ENCODE measurements at places on chromosomes 6 and 20. TPM values are rescaled to one million over a fixed set of nuclear protein-coding genes. Genes with fewer than 3 reads are reported as not detected.

SIRPD gene
- total RNA-seq: not detected

ARMC2 gene
- 10.9 TPM for total RNA-seq

EMILIN3 gene
- total RNA-seq: 2.0 TPM

MEP1A gene
- not detected for total RNA-seq

- DNase-seq: no peak
These were observed 25.4 kb upstream of the TCP11 start for GRCh38 chr6:35166520-35166919.

DNA sequence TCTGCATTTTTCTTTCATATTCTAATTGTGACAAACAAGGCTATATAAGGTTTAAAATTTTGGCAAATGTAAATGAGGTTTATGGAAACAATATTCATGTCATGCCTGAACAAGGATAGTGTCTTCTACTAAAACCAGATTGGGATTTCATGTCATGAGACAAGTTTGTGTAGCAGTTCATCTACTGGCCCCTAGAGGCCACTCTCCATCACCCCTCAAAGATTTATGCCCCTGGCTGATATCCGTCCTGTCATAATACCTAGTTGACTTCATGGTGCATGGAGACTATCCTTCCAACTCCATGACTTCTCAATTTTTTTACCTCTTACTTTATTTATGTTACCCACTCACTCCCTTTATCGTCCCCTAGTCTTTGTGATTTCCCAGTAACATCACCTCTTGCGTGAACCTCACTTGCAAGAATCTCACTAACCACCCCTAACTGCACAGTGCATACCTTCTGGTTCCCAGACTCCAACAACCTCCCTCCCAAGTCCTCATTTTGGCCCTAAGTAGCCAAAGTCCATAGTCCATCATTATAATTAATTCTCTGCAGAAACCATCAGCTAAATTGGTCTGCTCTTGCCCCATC is 179.8 kb downstream of the TASP1 start:
- DNase-seq: no peak

DNA sequence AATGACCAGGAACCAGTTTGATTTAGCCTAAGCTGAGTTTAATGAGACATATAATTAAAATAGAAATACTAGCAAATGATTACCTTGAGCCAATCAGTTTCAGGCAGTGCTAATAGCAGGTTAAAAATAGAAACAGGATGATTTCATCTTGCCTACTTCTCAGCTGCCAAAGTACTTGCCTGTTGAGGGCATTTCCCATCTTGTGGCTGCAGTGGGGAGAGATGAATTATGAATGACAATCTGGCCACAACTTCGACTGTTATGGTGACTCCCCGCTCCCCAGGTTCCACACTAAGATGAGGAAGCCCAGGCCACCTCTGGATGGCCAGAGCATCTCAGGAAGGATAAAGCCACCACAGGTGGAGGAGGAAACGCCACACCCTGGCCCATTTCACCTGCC is 31.3 kb downstream of the MBOAT1 start:
- DNase-seq: no peak

DNA sequence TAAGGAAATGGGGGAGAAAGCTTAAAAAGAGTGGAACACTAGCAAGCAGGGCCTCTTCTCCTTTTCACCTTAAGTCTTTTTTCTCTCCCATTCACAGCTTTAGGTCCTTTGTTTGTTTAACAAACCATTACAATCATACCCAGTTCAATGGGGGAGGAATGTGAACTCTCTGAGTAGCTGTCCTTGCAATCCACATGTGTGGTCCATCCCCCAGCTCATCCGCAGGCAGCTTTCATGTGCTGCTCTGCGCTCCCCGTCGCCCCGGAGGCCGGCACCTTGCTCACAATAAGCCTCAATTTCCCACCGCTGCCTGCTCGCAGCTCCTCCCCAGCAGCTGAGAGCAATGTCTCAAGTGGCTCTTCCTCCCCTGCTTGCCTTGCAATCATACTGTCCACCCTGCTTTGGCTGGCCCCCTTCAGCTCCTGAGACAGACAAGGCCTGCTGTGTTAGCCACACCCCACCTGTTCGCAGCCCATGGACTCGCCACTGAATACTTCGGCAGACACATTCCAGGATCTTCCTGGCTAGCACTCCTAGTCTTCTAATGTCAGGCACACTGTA is 49.1 kb downstream of the PLAGL1 start:
- no peak for DNase-seq

- no peak for DNase-seq
These were observed 155.2 kb upstream of the INSM1 start for GRCh38 chr20:20212675-20213096.

- DNase-seq: no peak
These were observed 91.0 kb downstream of the NCR2 start for GRCh38 chr6:41426438-41426851.

GRCh38 chr6:64266351-64266821 is 630.8 kb downstream of the PHF3 start:
- no peak for DNase-seq

DNA sequence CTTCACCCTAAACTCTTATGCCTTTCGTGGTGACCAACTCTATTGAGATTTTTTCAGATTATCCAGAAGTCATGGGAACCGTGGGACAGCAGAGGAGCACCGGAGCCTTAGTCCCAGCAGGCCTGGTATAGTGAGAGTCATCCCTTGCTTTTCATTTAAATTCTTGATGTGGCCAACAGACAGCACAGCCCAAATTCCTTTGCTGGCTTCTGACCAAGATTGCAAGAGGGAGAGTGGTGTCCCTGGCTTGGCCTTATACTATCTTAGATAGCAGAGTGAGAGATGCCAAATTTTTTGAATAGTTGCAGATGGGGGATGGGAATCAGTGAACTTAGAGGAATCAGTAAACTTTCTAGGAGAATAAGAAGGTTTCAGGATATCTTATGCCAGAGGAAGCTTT is 7.8 kb downstream of the STX11 start:
- DNase-seq: no peak

- DNase-seq: no peak
These were observed 581.8 kb downstream of the CD109 start for GRCh38 chr6:74277777-74278186.

Measured in ureter (tissue), 1 donor.